ENCODE measurements at places on chromosomes 3 and 15. TPM values are rescaled to one million over a fixed set of nuclear protein-coding genes. Genes with fewer than 3 reads are reported as not detected.

Gene LRRC15
- not detected for total RNA-seq

DNA sequence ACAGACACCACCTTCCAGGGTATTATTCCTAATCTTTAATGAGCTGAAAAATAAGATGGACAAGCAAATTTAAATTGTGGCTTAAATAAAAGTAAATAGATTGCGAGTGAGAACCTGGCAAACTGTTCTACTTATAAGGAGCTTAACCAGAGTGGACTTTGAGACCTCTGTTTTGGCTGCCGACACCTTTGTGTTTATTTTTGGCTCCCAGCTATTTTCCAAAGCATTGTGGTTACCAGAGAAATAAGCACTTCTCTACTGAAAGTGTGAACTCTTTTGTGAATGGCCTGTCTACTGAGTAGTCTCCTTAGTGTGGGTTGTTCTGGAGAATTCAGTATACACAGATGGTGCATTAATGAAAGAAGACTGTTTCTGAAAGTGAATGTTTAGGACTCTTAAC is 109.4 kb downstream of the ATP8B4 start:
- no peaks in the 10 kb centered on the region for H3K27me3 ChIP-seq
- DNase-seq: no peak
- peaks cover 15% of the 10 kb centered on the region for H3K36me3 ChIP-seq
- H3K27ac ChIP-seq: no peak overlapping the region

Gene SLC22A13
- 0.40 TPM for total RNA-seq

Gene CAMK2N2
- 0.71 TPM for total RNA-seq

DNA sequence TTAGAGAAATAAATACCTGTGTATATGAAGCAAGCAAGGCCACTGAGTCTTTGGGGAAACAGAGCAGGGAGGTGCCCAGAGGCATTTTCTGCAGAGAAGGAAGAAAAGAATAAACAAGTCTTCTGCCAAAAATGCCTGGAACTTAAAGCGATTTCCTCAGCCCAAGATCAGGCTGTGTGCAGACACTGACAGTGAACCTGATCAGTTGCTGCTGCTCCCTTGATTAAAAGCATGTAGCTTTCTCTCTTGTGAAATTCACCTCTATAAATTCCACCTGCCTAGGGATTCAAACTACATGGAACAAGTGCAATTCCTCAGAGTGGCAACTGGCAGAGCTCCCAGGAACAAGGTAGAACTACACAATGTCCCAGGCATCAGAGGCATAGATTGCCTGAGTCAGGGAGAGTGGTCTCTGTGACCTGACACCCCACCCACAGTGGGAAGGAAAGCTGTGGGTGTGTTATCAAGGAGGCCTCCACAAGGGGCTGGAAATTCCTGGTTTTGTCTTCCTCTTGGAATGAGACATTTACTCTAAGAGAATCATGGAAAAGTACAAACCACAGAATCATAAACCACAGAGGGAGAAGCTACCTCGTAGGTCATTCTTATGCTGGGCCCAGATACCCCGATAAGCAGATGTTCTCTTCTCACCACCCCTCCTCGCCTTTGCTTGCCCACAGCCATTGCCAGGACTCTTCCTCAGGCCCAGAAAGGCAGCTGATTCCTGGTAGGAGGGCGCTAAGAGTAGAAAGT is 1.8 kb upstream of the ZBTB38 start:
- H3K36me3 ChIP-seq: no peaks in the 10 kb centered on the region
- no peak for DNase-seq
- H3K27me3 ChIP-seq: no peaks in the 10 kb centered on the region

Gene CPNE4
- total RNA-seq: not detected

DNA sequence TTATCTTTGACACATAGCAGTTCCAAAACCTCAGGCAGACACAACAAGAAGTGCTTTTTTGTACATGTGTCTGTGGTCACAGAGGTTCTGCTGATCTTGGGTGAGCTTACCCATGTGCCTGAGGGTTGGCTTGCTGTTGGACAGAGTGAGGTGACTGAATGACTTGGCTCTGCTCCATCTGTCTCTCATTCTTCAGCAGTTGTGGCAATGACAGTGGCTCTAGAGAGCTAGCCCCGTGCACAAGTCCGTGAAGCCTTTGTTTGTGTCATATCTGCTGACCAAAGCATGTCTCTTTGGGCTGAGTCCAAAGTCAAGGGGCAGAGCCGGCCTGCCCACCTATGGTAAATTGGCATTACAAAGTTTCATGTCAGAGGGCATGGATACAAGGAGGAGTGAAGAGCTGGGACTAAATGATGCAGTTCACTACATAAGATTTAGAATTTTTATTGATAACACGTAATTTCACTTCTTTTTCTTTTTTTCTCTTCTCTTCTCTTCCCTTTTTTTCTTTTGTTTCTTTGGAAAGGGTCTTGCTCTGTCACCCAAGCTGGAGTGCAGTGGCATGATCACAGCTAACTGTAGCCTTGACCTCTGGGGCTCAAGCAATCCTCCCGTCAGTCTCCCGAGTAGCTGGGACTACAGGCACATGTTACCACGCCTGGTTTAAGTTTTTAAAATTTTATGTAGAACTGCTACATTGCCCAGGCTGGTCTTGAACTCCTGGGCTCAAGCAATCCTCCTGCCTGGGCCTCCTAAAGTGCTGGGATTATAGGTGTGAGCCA is 77.9 kb downstream of the ITPR1 start:
- DNase-seq: no peak
- H3K27me3 ChIP-seq: no peaks in the 10 kb centered on the region
- H3K27ac ChIP-seq: no peak overlapping the region
- no peaks in the 10 kb centered on the region for H3K36me3 ChIP-seq
- no peak overlapping the region for H3K4me3 ChIP-seq

DNA sequence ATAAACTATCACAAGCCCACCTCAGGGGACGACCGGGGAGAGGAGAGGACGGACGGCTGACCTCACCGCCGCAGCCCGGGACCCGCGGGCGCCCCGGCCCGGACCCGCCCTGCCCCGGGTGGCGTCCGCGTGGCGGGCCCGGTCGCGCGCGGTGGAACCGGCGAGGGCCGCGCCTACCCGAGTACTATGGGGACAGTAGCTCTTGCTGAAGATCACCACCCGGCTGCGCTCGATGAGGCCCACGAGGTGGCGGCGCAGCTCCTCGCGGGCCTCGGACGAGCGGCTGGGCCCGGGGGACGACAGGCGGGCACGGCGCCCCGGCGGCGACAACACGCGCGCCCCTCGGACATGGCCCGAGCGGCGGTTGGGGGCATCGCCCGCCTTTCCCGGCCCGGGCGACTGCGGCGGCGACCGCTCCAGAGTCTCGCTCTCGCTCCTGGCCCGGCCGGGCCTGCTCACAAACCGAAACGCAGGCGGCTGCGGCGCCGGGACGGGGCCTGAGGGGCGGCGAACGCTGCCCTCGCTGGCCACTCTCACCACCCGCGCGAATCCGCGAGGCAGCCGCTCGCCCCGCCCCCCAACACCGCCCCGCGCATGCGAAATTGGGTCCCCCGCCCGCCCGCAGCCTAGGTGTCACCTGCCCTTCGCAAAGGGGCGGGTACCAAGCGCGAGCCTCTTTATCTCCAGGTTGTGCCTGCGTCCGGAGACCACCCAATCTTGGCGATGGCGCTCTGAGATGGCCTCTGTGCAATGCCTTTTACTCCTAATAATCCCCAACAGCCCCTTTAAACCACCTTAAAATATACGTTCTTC is at the start of gene TXNRD3:
TXNRD3 (minus strand) TSS at position 554 of the 813 bp plus-strand sequence.
- DNase-seq: peak; percentile 77
- peaks cover 4% of the 10 kb centered on the region for H3K4me1 ChIP-seq
- no peaks in the 10 kb centered on the region for H3K36me3 ChIP-seq
- no peak within 1 kb of the TSS for H3K27ac ChIP-seq
- peak within 1 kb of the TSS; percentile 26 for H3K4me3 ChIP-seq

Gene TRIM71
- total RNA-seq: 0.05 TPM

Gene GRM7
- total RNA-seq: not detected

Gene FBXO40
- total RNA-seq: not detected

- H3K4me1 ChIP-seq: peaks cover 19% of the 10 kb centered on the region
- DNase-seq: no peak
- no peak overlapping the region for H3K4me3 ChIP-seq
- H3K27ac ChIP-seq: no peak overlapping the region
- H3K27me3 ChIP-seq: no peaks in the 10 kb centered on the region
- H3K36me3 ChIP-seq: no peaks in the 10 kb centered on the region
These were observed 267.7 kb downstream of the XXYLT1 start for GRCh38 chr3:195003006-195003892.

GRCh38 chr3:50616003-50616769 is 765 bp upstream of the MAPKAPK3 start:
- H3K4me1 ChIP-seq: peaks cover 80% of the 10 kb centered on the region
- peak overlapping the region; percentile 59 for H3K27ac ChIP-seq
- DNase-seq: peak; percentile 75
- peaks cover 2% of the 10 kb centered on the region for H3K36me3 ChIP-seq

- H3K27me3 ChIP-seq: peaks cover 33% of the 10 kb centered on the region
- no peak overlapping the region for H3K4me3 ChIP-seq
- peaks cover 15% of the 10 kb centered on the region for H3K4me1 ChIP-seq
- H3K36me3 ChIP-seq: no peaks in the 10 kb centered on the region
- no peak for DNase-seq
- no peak overlapping the region for H3K27ac ChIP-seq
These were observed 4.1 kb downstream of the SV2B start for GRCh38 chr15:91104111-91104510.

Data from natural killer cell (primary cell).